ENCODE measurements at places on chromosomes 7 and 10.

DNA sequence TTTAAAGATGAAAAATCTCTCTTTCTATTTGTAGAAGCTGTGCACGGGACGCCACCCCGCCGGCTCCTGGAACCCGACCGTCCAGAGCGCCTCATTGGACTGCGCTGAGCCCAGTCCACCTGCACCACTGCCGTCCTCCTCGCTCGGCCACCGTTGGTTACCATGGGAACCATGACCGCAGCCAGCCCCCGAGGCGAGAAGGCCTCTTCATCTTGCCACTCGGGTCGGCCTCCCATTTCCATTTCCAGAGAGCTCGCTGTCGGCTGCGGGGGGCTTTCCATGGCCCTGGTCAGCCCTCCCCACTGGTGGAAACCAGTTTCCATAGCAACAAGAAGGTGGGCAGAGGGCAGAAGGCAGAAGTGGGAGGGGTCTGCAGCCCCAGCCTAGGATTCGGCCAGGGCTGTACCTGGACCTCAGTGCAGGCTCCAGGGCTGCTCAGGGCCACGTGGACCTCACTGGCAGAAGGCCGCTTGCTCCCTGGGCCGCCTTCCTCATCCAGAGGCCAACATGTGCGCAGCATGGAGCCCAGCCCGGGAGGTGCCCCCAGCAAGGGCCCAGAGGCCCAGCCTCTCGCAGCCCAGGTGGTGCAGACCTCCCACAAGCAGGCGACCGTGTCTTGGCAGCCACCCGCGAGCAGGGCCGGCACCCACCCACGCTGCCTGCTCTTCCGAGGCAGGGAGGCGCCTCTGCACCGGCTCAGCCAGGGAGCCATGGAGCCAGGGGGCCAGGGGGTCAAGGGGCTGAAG lies 283.5 kb upstream of the PPP2R2D start:
- no peak for DNase-seq

DNA sequence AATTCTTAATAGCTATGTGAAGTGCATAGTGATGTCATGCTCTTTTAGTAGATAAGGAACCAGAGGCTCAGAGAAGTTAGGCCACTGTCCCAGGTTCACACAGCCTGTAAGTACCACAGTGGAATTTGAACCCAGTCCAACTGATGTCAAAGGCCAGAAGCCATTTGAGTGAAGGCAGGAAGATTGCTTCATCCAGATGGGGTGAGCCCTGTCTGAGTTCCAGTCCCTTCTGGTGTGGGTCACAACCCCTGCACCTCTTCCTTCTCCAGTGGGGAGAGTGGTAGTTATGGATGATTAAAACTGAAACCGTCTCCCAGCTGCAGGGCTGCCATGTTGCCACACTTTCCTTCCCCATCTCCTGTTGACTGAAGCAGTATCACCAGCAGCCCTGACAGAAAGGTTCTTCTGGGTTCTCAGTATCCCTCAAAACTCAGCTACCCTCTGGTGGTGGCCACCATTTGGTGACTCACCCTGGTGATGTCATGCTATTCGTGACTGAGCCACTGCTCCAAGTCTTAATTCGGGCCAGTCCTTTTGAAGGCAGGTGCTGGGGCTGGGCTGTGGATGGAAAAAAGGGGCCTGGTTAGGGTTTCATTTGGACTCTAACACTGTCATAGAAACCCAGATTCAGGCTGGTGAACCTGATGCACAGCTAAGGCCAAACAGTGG lies 1.5 kb upstream of the C10orf95 start:
- no peak for DNase-seq

GRCh38 chr10:31697271-31698180 lies 231.1 kb downstream of the ARHGAP12 start:
- DNase-seq = no peak

DNA sequence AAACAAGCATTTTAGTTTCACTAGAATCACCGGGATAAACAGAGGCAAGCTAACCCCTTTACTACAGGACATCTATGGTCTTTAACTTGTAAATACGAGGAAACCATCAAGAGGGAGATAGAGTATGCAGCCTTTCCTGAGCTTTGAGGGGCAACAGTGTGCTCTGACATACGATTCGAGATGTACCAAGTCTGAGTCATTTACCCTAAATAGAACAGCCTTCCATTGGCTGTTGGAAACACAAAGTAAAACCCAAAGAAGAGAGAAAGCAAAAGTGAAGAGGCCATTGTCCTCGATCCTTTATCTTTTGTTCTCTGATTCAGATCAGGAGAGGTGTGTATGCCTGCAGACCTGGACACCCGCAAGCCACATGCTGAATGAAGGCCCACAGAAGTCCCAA lies 289.5 kb downstream of the KCNMA1 start:
- no peak for DNase-seq

GRCh38 chr10:12965571-12965970 lies 35.9 kb downstream of the CCDC3 start:
- no peak for DNase-seq

DNA sequence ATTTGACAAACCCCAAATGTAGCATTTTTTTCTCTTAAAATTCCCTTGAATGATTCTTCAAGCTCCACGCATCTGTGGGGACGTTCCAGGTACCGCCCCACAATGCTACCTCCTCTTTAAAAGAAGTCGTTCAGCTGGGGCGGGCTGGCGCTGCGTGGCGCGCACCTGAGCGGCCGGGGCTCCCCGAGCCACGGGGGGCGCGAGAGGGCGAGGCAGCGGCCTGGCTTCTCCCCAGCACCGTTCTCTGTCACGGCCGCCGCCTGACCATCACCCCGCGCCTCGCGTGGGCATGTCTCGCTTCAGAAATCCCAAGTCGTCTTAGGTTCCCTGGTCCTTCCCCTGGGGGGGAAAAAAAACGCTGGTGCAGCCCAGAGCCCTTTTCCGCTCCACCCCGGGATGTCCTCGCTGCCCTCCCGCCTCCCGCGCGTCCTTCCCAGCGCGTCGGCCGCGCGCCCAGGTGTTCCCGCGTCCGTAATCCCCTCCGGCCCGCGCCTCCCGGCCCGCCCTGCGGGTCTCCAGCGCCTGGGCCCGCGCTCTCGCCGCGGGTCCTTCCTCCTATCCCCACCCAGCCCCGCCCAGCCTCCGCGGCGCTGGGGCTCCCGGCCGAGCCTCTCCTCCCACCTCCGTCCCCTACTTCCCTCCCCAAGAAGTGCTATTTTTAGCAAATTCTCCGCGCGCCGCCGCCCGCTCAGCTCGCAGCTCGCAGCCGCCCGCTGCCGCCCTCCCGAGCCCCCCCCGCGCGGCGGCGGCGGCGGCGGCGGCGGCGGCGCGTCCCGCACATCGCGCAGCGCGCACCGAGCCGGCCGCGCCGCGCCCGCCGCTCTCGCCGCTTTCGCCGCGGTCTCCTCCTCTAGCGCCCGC lies 58.7 kb upstream of the PRPS1L1 start:
- no peak for DNase-seq

- no peak for DNase-seq
Observed at GRCh38 chr10:37865957-37866803, 8.8 kb upstream of the ZNF248 start.

DNA sequence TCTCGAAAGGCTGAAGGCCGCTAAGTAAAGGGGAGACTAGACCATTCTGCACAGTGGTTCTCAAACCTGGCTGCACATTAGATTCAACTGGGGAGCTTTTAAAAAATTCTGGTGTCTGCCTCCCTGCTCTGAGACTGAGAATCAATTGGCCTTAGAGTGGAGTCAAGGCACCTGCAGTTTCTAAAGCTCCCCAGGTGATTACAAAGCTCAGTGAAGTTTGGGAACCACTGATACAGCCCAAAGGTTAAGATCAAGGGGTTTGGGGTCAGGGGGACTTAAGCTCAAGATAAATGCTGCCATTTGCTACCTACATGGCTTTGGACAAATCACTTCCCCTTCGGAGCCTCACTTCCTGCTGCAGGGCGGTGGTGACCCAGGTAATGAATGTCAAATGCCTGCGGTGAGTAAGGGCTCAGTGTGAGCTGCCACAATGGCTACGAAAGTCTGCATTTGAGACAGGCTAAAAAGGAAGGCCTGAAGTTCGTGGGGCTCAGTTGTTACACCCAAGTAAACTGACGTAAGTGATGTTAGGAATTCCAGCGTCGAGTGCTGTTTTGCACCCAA lies 72.3 kb downstream of the TLL2 start:
- DNase-seq = no peak

DNA sequence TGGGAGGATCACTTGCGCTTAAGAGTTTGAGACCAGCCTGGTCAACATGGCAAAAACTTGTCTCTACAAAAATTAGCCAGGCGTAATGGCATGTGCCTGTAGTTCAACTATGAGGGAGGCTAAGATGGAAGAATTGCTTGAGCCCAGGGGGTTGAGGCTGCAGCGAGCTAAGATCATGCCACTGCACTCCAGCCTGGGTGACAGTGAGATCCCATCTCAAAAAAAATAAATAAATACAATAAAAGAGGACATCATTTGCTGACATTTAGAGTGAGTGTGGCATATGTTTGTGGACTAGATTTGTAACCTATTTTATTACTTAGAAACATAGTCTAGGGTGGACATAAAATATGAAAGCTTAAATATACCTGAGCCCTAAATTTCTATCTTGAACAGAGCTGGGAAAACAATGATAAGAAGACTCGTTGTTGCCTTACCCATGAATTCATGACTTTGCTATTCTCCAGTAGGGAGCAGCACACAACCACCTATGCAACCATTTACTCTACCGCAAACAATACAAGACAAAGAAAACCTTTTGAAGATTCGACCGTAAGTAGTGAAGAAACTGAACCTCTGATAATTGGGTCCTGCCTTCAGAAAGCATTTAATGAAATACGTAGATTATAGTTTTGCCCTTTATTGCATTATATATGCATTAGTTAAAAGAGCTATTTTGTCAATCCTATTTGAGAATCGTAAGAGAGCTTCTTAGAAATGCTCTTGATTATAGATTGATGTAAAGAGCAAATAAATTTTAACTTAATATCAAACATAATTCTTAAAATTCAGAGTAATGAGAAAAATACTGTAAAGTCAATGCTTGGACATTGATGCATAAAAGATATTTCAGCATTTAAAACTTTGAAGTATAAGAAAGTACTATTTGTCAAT lies 83.5 kb downstream of the GNAT3 start:
- no peak for DNase-seq

All from NCI-H187 treated with DMSO at 0.1 percent for 48 hours (cell line).